ENCODE measurements at places on chromosomes 1 and 21.
A peak's percentile ranks its signal among the peaks of the same experiment; 100 is the strongest.

DNA sequence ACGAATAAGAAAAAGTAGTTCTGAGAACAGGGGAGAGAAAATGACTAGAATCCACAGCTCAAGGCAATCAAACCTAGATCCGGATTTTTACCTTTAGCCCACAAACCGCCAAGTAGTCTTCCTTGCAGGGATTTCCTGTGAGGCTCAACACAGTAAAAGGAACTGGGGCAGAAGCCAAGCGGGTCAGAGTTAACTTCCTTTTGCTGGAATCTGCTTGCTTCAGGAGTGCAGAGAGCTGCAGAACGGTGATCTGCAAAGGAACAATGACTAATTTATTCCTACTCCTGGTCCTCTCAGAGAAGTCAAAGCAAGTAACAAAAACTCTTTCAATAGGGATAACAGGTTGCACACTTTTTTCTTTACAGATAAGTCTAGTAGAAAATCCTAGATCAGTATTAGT is 53.4 kb downstream of the UBR4 start:
- no peak for DNase-seq

GRCh38 chr21:14889080-14889810 is 175.6 kb downstream of the NRIP1 start:
- no peak for DNase-seq

DNA sequence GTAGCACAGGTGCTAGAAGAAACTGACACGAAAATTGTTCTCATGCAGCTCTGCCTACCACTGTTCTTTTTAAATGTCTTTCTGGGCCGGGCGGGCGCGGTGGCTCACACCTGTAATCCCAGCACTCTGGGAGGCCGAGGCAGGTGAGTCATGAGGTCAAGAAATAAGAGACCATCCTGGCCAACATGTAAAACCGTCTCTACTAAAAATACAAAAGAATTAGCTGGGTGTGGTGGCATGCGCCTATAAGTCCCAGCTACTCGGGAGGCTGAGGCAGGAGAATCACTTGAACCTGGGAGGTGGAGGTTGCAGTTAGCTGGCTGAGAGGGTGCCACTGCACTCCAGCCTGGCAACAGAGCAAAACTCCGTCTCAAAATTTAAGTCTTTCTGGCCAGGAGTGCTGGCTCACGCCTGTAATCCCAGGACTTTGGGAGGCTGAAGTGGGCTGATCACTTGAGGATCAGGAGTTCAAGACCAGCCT is 947 bp upstream of the RIT1 start:
- no peak for DNase-seq

- DNase-seq = no peak
Observed at GRCh38 chr1:207026104-207026534, 6.4 kb downstream of the C1orf116 start.

GRCh38 chr21:34762786-34763185 is 94.0 kb downstream of the CLIC6 start:
- DNase-seq = no peak

- peak; percentile 30 for DNase-seq
Observed at GRCh38 chr1:156592158-156592909, 758 bp downstream of the NAXE start.

DNA sequence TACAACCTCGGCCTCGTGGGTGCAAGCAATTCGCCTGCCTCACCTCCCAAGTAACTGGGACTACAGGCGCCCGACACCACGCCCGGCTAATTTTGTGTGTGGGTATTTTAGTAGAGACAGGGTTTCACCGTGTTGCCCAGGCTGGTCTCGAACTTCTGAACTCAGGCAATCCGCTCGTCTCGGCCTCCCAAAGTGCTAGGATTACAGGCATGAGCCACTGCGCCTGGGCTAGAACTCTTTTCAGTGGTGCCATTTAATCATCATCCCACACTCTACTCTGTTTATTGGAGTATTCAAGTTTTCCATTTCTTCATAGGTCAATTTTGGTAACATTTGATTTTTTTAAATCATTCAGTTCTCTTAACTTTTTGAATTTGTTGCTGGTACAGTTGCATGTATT is 101.3 kb downstream of the DHRS3 start:
- no peak for DNase-seq

DNA sequence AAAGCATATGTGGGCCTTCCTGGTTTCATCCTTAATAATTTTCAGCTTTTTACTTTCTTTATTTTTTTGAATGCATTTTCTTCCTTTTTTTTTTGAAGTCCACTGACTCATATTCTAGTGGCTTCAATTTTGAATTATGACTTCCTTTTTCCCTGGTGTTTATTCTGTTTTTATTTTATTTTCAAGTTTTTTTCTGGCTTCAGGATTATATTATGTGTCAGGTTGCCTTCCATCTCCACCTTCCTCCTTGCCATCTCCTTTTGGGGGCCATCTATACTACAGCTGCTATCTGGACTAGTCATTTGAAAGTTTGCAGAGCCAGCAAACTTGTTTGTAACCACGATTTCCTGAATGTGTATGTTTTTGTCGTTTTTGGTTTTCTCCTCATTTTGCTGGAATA is 117.6 kb downstream of the LEPR start:
- DNase-seq = no peak

GRCh38 chr1:8987881-8988617 is 38.2 kb downstream of the SLC2A7 start:
- peak; percentile 79 for DNase-seq

DNA sequence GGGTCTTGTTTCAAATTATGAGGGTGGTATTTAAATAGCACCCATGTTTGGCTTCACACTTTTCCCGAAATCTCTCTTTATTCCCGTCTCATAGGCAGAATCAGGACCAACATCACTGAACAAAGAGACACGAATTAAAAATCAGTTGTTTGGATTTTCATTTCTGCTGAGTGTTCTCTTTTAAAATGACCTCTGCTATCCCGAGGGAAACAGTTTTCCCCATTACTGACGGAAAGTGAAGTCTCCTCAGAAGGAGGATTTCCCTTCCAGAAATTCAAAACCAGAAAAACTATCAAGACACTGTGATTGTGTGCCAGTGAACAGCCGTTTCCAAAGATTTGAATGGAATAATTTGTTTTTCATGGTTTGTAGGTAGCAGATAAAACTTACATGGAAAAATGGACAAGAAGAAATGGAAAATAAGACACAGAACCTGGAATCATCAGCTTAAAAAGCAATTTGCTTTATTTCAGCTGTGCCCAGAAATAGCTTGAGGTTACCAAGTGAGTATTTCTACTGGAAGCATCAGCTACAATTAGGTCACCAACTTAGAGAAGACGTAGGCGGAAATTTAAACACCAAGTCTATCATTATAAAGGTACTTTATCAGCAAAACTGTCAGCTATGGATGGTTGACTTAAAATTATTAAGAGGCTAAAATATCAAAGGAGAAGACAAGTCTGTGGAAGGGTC is 68.5 kb downstream of the RUNX1 start:
- DNase-seq = no peak

- DNase-seq = peak; percentile 70
Observed at GRCh38 chr1:12067900-12068821, 5.1 kb downstream of the TNFRSF8 start.

- no peak for DNase-seq
Observed at GRCh38 chr1:19620786-19621185, 23.3 kb upstream of the NBL1 start.

- no peak for DNase-seq
Observed at GRCh38 chr1:41006942-41007865, 14.3 kb downstream of the SLFNL1 start.

GRCh38 chr1:58515794-58516401 is 30.6 kb downstream of the OMA1 start:
- no peak for DNase-seq

DNA sequence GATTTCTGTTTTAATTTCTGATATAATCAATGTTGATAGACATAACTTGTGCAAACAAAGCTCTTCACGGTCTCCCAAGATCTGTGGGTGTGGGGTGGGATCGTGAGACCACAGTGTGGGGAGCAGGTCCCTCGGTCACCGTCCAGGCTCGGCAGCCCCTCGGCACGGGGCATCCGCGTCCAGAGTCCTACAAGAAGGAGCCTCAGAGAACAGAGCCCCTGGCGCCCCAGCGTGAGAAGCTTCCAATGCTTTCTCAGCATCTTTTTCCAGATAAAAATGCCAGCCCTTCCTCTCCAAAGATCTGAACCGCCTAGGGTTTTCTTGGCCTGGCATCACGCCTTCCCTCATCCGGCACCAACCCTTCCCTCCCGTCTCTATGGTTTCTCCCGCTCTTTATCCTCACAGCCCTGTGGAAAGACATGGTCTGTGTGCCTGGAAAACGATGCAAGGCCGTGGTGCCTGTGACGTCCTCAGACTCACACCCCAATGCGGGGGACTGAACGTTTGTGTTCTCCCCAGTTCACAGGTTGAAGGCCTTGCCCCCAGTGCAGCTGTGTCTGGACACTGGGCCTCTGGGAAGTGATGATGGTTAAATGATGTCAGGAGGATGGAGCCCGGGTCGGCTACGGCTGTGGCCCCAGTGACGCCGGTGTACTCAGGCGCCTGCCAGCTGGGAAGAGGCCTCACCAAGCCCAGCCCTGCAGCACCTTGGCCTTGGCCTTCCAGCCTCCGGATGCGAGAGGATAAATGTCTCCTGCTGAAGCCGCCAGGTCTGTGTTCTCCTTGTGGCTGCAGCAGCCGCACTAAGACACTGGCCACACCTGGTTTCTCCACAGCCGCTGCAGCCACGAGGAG is 45.9 kb upstream of the COL6A2 start:
- no peak for DNase-seq

DNA sequence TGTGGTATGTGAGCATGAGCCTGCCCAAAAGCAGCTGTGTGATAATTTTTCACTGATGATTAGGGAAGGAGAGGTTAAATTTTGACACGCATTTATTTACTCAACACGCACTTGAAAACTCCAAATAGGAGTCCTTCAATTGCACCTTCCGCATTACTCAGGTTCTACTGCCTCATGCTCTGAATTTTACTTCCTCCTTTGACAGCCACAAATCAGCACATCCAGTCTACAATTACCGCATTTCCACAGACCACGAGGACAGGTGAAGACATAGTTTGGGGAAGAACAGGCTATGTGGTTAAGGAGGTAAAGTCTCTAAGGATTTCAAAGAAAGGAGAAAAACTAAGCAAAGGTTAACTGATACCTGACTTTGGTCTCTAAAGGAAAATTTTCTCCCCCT is 2.6 kb downstream of the CAPN8 start:
- no peak for DNase-seq

DNA sequence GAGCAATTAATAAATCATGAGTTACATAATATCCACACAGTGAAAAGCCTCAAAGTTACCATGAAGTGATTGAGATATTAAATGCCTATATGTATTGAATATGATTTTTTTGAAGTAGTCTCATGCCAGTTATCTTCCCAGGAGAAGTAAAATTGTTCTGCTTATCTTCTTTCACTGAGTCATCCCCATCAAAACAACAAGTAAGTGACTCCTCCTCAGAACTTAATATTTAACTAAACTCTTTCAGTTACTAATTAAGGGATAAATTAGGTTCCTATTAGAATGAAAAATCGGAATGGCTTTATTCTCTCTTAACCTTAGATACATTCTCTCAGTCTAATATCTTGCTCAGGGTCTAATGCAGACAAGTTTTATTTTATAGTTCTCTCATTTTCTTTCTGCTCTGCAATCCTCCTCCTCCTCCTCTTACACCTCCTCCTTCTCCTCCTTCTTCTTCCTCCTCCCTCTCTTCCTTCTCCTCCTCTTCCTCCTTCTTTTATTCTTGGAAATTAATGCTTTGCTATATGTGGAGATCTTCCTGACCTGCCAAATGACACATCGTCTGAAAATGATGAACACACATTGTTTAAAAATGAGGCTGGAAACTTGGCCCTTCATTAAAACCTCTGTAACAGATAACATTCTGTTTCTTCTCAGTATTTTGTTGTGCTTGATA is 110.9 kb downstream of the RUNX1 start:
- no peak for DNase-seq

DNA sequence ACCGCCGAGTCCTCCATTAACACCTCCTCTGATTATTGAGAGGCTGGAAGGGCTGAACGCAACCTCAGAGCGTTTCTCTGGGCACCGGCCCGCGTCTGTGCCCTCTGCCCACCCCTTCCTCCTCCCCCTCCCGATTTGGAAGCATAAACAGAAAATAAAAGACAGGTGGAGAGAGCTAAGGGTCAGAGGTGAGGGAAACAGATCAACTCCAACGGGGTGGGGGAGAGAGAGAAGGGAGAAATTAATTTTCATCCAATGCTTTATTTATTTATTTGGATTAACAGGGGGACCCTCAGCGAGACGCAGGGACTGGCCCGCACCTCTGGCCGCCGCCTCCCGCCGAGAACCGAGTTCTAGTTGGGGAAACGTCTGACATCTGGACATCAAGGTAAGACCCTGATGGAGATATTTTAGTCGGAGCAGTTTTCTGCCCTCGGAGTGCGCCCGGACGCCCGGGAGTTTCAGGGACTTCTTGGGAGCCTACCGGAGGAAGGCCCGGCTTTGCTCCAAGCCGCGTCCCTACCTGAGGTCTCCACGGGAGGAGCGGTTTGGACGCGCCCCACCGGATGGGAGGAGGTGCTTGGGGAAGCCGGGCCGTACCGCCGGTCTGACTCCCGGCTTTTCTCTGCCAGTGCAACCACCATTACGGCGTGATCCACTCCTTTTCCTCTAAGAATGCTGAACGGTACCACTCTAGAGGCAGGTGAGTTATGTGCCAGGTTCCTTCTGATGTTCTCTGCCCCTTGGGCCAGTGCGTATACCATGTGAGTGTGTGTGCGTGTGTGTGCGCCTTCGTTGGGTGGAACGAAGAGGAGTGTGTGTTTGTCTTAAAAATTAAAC is 5.1 kb upstream of the LHX9 start:
- peak; percentile 18 for DNase-seq

- no peak for DNase-seq
Observed at GRCh38 chr1:14437417-14437918, 161.0 kb upstream of the KAZN start.

GRCh38 chr1:202462342-202463076 is 114.0 kb downstream of the PPP1R12B start:
- no peak for DNase-seq

DNA sequence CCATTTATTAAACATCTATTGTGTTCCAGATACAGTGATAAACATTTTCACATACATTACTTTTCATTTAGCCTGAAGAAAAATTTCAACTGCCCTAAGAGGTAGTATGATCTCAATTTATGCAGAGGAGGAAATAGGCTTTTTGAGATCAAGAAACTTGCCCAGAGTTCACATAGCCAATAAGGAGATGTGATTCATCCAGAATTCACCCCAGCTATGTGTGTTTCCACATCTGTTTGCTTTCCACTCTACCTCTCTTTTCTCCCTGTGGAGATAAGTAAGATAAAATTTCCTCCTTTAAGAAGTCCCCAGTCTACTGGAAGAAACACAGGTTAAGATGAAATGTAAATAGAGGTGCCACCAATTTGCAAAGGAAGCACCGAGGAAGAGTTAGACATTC is 199.7 kb upstream of the C8B start:
- no peak for DNase-seq

- no peak for DNase-seq
Observed at GRCh38 chr1:86423473-86423872, 498 bp upstream of the CLCA2 start.

DNA sequence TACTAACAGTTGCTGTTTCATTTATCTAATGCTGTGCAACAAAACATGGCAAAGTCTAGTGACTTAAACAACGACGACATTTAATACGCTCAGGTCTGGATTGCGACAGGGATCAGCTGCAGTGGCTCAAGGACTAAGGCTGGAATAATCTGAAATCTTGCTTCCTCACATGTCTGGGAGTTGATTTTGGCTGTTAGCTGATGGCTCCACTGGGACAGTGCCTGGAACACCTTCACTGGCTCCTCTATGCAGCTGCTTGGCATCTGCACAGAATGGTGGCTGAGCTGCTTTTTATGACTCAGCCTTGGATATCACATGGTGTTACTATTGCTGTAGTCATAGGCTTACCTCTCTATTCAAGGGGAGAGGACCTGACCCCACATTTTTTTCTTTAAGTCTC is 24.0 kb upstream of the BTG3 start:
- no peak for DNase-seq

GRCh38 chr1:178706432-178706831 is 18.6 kb upstream of the RALGPS2 start:
- DNase-seq = no peak
